ENCODE measurements at places on chromosomes 5 and 9. TPM values are rescaled to one million over a fixed set of nuclear protein-coding genes. Genes with fewer than 3 reads are reported as not detected.

GRCh38 chr9:117696154-117696553 is 8.0 kb upstream of the TLR4 start:
- no peak for DNase-seq

DNA sequence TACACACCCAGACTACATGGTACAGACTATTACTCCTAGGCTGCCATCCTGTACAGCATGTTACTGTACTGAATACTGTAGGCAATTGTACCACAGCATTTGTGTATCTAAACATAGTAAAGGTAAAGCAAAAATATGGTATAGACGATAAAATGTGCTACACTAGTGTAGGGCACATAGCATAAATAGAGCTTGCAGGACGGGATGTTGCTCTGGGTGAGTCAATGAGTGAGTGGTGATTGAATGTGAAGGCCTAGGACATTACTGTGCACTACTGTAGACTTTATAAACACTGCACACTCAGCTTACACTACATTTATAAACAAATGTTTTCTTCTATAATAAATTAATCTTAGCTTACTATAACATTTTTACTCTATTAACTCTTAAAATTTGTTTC is 25.6 kb downstream of the ANKRD55 start:
- DNase-seq = no peak

DNA sequence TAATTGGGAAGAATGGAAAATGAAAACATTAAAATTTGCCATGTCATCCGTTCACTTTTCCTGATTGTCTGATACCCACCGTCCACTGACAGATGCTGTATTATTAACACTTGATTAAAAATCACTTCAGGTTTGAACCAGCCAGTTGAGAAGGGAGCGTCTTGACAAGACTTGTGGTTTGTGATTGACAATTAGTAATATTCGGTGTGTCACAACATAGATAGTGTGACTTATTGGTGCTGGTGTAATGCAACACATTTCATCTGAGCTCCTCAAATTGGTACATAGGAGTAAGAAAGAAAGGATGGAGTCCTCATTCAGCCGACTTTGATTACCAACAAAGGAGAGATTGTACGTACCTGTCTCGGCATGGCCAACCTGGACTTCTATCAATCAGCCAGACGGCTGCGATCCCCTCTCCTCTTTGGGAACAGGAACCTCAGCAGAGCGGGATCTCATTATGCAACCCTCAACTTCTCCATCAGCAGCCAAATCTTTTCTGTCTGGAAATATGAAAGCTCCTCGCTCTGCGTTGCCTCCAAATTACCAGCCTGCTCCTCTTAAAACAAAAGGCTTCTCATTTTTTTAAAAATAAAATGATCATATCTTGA is 211.7 kb upstream of the MVB12B start:
- no peak for DNase-seq

GRCh38 chr5:39411061-39411460 is 13.7 kb downstream of the DAB2 start:
- DNase-seq = no peak

DNA sequence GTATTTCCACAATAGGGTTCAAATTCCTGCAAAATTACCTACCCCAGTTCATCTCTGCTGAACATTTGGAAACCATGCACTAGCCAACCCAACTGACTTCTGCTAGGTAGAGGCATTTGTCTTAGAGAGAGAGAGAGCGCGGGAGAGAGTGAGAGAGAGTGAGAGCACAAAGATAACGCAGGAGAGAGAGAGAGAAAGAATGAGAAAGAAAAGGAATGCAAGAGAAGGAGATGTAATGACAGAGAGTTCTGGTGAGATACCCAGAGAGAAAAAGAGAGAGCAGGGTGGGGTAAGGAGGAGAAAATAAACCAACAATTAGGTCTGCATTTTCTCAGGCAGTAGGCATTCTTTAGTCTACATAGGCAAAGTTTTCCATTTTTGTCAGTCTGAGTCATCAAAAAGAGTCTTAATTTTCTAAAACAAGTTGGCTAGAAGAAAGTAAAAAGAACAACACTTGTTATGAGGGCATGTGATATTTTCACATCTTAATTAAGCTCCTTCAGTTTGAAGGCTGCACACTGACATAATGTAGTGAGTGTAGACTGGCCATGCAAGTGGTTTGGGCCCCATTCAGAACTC is 98.2 kb downstream of the MAP1B start:
- no peak for DNase-seq

DNA sequence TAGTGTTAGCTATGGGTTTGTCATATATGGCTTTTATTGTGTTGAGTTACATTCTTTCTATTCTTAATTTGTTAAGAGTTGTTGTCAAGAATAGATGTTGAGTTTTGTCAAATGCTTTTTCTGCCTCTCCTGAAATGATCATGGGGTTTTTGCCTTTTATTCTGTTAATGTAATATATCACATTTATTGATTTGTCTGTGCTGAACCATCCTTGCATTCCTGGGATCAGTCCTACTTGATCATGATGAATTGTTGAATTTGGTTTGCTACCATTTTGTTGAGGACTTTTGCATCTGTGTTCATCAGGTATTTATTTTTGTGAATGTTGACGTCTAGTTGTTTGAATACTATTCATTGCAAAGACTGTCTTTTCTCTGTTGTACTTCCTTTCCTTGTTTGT is 23.9 kb downstream of the RIC1 start:
- DNase-seq = no peak

GRCh38 chr9:132609184-132609583 is 26.8 kb downstream of the BARHL1 start:
- DNase-seq = no peak

DNA sequence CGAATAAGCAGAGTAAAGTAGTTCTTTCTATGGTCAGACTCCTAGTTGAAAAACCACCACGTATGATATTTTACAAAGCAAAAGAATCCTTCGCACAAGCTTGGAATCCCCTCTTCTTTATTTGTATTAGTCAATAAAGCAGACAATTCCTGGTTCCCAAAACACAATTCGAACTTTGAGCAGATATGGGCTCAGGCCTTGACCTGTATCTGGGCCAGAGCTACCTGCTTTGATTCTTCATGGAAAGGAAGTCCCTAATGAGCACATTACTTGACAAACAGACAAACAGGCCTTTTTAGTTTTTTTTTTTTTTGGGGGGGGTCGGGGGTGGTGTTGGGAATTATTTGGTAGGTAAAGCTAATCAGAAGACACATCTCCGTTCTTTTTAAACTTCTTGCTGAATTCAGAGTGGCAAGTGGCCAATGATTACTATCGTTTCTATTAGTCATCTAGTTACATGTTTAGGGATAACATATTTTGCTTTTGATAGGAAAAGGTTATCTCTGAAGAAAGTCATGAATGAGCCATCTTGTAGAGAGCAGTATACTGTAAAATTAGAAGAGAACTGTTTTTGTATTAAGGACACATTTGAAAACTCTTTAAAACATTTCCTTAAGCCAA is 116.6 kb upstream of the HMHB1 start:
- DNase-seq = no peak

DNA sequence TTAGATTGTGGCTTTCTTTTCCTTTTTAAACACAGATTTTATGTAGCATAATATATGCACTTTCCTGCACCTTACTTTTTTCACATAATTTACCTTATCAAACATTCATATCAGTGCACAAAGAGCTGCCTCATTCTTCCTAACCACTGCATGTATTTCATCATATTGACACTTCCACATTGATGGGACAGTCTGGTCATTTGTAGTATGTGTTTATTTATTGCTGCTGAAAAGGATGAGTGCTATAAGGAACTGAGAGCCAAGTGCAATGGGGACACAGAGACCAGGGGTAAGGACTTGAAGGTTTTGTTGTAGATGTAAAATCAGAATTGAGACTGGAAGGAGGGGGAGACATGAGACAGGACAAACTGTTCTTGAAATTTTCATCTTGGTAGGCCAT is 193.8 kb downstream of the SMARCA2 start:
- no peak for DNase-seq

DNA sequence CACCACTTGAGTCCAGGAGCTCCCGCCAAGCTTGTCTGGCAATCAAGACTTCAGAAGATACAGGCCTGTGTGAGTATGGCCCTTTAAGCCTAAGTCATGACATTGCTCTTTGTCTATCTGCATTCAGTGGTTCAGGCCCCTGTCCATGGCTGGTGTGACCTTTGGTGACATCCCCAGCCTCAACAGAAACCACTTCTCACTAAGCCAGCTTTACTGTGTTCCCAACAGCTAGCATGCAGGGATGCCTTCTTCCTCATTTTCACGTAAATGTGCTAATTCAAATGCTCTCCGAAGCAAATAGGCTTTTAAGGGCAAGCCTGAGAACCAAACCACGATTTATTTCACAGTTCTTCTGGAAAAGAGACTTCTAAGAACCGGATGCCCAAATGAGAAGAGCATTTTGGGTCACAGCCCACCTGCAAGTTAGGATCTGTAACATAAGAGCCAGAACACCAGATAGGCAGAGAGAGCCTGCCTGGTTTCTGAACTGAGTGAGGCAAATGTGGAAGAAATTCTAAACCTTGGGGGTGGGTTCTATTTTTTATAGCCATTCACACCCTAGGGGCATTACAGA is 14.9 kb downstream of the CD180 start:
- DNase-seq = peak; percentile 44

GRCh38 chr5:136079195-136079985 is 50.6 kb downstream of the TGFBI start:
- DNase-seq = no peak

DNA sequence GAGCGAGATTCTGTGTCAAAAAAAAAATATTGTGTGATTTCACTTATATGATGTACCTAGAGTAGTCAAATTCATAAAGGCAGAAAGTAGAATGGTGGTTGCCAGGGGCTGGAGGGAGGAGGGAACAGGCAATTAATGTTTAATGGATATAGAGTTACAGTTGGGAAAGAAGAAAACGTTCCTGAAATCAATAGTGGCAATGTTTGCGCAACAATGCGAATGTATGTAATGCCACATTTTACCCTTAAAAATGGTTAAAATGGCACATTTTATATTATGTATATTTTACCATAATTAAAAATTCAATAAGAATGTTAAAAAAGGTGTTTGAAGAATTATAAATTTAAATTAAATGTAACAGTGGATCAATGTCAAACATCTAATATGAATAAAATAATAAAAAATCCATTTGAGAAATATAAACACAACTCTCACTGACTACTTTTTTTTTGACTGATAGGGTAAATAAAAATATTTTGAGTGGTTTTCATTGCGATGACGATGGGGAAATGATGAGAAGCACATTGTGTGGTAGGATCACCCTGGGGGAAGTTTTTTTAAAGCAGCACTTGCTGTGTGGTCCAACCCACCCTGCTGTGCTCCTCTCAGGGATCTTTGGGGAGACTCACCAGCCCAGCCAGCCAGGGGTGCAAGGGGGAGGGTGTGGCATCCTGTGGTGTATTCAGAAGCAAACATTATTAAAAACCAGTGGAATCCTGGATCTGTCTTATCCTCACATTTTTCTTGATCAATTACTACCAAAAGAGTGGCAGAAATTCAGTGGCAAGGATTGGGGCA is 4.3 kb downstream of the FYB1 start:
- DNase-seq = peak; percentile 53

DNA sequence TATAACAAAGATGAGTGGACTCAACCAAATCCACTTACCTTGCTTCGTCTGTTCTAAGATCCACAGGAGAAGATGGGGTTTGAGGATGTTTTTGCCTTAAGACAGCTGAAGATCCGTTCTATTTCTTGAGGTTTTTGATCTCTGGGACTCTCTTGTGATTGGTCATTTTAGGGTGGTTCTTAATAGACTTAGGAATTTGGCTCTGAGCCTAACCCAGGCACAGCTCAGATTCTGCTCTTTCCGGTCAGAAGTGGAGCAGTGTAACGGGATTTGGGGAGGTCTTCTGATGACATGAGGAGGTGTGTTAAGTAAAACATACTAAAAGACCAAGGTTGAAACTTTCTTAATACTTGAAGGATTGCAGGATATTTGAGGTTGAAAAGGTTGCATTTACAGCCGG is 166.9 kb downstream of the DMRT2 start:
- no peak for DNase-seq

DNA sequence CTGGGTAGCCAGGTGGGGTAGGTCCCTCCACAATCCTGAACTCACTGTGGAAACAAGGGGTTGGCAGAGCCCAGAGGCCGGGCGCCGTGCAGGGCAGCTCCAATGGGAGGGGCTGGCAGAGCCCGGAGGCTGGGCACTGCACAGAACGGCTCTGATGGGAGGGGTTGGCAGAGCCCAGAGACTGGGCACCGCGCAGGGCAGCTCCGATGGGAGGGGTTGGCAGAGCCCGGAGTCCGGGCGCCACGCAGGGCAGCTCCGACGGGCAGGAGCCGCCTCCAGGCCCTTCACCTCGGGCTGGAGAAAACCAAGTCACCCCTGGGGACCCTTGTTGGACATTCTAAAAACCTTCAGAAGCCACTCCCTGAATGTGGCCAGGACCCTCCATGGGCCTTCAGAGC is 9.3 kb downstream of the NACC2 start:
- DNase-seq = no peak

DNA sequence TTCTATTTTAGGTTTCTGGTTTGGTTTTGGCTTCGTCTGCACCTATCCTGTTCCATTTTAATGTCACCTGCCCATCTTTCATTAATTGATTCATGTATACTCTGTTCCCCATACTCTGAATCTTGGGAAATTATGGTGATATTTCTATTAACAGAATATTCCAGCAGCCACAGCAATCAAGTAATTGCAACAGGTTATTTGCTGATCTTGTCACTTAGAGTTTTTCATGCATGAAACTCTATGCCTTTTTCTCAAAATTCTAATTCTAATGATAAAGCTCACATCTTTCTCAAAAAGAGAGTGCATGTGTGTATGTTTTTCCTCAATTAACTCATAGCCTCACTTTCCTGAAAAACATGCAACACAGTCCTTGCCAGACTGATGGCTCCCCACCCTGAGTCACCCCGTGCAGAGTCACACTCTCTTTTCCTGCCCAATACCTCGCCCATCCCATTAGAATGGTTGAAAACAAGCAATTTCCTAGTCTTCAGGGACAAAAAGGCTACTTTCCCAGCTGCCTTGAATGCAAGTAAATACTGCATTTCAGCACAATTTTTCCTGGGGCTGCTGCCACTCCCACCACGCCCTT is 15.6 kb downstream of the GFRA3 start:
- no peak for DNase-seq

DNA sequence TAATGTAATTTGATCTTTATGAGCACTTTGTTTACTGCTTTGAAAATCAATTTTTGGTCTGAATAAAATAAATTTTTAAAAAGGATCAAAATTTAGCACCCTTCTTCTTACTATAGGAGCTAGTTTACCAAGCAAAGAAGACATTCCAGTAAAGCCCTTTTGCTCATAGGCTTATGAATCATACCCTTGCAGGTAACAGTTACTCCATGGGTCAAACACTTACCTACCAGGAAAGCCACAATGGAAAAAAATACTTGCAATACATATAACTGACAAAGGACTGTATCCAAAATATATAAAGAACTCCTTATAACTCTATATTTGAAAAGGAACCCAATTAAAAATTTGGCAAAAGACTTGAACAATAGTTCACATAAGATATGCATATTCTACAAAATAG is 66.6 kb downstream of the SHOC1 start:
- DNase-seq = no peak

- no peak for DNase-seq
Measured at GRCh38 chr5:138454121-138454520, 11.2 kb upstream of the EGR1 start.

GRCh38 chr5:33346534-33346933 is 94.2 kb upstream of the TARS1 start:
- no peak for DNase-seq

Gene NLN
- 14.3 TPM for total RNA-seq

Gene OBP2B
- total RNA-seq = not detected

Gene SLC6A18
- not detected for total RNA-seq

Gene RASGRF2
- total RNA-seq = 10.0 TPM

Gene TNC
- not detected for total RNA-seq

Gene EMB
- 149 TPM for total RNA-seq

Gene ENTREP1
- not detected for total RNA-seq

Gene GARNL3
- total RNA-seq = 1.9 TPM
